ENCODE measurements at places on chromosomes 3 and 15. TPM values are rescaled to one million over a fixed set of nuclear protein-coding genes. Genes with fewer than 3 reads are reported as not detected.

The SOX2 gene
- 0.41 TPM for total RNA-seq

The ITGA11 gene
- 4.3 TPM for total RNA-seq

The SPPL2A gene
- total RNA-seq = 91.4 TPM

The KLHL6 gene
- total RNA-seq = not detected

The USP4 gene
- 13.9 TPM for total RNA-seq

The TMEM212 gene
- not detected for total RNA-seq

The ADAM10 gene
- 147 TPM for total RNA-seq

The SENP2 gene
- total RNA-seq = 31.0 TPM

The PTPRG gene
- 2.5 TPM for total RNA-seq

The FAM227B gene
- total RNA-seq = 1.2 TPM

The GOLGA8H gene
- total RNA-seq = 2.4 TPM

The GHSR gene
- total RNA-seq = not detected

The NR2C2 gene
- total RNA-seq = 18.0 TPM

The RTP1 gene
- total RNA-seq = not detected

The HDC gene
- total RNA-seq = not detected

The CTXND1 gene
- total RNA-seq = 0.01 TPM

The FEZF2 gene
- not detected for total RNA-seq

The ADAMTSL3 gene
- 0.34 TPM for total RNA-seq

The CCR3 gene
- not detected for total RNA-seq

The EPHB1 gene
- total RNA-seq = 0.06 TPM

The GABRG3 gene
- total RNA-seq = 0.43 TPM

The SAMD7 gene
- total RNA-seq = not detected

The SCN11A gene
- total RNA-seq = 0.01 TPM

The CHCHD6 gene
- 20.2 TPM for total RNA-seq

The CLEC3B gene
- total RNA-seq = not detected

The SLC2A2 gene
- not detected for total RNA-seq

The CNTN3 gene
- total RNA-seq = not detected
